CD8-positive, alpha-beta T cell (primary cell): ENCODE measurements at places on chromosomes 1 and 21.
A peak's percentile ranks its signal among the peaks of the same experiment; 100 is the strongest.

DNA sequence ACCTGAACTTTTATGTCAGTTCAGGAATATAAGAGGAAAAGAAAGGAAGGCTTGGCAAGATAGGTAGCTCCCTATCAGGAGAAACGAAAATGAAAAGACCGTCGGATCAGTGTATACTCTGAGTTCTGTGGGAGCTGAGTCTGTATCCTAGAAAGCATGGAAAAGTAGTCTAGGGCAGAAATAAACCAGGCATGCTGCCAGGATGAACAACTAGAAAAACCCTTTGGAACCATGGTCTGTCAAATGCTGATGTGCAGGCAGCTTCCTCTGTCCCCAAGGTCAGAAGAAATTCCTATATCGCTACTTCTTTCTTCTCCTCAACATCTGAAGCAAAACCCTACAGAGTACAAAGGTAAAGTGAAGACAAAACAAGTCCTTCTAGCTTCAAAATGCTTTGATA, 268.8 kb downstream of the ST6GALNAC3 start:
- no peak for DNase-seq

GRCh38 chr1:76227621-76228020, 153.1 kb downstream of the ST6GALNAC3 start:
- no peak for DNase-seq

DNA sequence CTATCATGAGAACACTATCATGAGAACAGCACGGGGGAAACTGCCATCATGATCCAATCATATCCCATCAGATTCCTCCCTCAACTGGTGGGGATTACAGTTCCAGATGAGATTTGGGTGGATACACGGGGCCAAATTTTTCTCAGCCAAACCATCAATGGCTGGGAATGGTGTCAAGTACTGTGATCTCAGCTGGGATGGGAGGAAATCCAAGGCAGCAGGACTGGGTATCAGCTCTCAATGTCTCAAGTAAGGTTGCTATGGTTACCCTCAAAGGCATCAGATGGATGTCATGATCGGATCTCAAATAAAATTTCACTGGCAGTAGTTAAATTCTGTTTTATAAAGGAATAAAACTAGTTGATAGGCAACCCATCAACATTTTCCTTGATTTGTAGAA, 399.0 kb downstream of the KCNT2 start:
- DNase-seq: no peak

DNA sequence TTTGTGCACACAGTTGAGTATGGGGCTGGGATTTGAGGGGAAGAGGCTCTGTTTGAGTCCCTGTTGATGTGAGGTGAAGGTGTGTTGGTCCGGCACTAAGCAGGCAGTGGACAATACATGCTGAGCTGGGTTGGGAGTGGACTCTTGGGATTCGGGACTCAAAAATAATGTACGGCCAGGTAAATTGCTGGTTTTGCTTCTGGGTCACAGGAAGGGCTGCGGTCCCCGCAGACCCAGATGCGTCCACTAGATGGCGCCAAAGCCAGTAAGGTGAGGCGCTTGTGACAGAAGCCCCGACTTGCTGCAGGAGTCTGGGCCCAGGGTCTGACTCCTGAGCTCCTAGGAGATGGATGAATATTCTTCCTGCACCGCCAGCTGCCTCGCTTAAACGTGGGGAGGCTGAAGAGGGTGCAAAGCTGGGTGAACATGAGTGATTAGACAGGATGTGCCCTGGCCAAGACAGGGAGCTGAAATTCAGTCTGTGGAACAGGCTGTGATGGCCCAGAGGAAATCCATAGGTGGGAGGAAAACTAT, 61.4 kb downstream of the ACBD3 start:
- peak; percentile 91 for DNase-seq

DNA sequence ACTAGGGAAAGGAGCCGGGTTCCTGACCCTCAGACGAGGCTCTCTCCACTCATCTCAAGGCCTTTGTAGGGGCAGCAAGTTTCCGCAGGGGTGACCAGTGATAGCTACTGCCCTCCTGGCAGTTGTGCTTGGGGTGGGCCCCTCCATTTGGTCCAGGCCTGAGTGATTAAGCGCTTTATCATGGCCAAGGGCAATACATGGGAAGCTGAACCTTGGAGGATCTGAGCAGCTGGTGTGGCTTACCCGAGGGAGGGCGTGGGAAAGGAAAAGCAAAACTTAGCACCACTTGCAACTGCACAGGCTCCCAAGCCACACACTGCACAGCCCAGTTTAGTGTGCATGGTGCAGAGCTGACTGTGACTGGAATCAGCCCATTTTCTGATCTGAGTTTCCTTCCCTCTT, 47.8 kb downstream of the GADD45A start:
- DNase-seq: no peak

DNA sequence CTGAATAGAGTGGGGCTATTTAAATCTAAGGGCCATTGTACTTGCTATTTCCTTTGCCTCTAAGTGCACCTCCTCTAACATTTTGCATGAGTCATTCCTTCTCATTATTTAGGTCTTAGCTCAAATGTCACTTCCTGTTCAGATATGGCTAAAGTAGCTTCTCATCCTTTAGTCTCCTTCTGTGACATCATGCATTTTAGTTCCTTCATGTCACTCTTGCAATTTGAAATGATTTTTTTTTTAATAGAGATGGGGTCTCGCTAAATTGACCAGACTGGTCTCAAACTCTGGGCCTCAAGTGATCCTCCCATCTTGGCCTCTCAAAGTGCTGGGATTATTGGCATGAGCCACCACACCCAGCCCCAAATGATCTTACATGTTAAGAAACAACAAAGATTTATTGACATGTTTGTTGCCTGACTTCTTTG, 6.6 kb downstream of the TBX19 start:
- no peak for DNase-seq

GRCh38 chr1:60791226-60791625, 291.1 kb upstream of the NFIA start:
- DNase-seq: no peak

- no peak for DNase-seq
Observed at GRCh38 chr1:164440232-164440631, 118.8 kb upstream of the PBX1 start.

GRCh38 chr1:206575165-206575893, 36.9 kb downstream of the EIF2D start:
- no peak for DNase-seq

DNA sequence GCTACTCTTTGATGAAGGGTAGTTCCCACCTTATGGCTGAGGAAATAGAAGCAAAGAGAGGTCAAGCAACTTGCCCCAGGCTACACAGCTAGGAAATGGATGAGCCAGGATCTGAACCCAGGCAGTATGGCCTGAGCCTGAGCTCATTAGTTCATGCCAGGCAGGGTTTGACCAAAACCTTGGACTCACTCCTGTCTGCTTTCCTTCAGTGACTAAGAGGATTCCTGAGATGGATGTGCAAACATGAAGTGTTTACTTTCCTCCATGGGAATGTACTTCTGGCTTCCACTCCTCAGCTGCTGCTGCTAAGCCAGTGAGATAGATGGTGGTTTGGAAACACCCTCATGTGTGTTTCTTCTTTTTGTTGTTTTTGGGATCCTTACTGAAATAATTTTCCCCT, 35.1 kb upstream of the ERRFI1 start:
- DNase-seq: no peak

DNA sequence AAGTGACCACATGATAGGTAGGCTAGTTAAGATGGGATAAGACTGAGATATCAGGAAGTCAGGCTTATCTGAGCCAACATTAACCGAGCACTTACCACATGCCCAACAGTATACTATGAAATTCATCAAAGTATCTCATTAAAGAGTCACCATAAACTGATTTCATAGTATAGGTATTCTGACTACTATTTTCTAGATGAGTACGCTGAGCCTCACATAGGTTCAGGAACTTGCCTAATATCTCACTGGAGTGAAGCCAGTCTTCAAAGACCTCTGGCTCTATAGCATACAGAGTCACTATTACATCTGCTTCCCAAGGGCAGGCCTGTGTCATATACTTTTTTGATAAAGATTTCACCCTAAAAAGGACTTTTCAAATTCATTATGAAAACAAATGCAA, 115.6 kb upstream of the NGF start:
- no peak for DNase-seq

DNA sequence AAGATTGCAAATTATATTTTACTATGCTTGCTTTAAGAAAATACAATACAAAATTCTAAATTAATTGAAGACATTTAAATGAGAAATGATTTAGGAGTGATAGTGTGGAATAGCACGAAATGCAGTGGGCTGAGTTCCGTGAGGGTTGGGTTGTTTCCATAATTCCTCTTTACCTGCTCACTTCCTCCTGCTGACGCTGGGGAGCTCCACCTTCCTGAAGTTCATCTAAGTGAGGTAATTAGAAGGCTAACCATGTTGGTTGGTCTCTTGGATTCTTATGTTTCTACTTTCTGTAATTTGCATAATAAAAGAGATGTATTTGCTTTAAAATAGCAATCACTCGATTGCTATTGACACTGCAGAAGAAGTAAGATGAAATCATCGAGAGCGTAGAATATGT, 4.7 kb downstream of the OR14I1 start:
- no peak for DNase-seq

GRCh38 chr1:65541161-65541560, 120.7 kb downstream of the LEPR start:
- DNase-seq: no peak

DNA sequence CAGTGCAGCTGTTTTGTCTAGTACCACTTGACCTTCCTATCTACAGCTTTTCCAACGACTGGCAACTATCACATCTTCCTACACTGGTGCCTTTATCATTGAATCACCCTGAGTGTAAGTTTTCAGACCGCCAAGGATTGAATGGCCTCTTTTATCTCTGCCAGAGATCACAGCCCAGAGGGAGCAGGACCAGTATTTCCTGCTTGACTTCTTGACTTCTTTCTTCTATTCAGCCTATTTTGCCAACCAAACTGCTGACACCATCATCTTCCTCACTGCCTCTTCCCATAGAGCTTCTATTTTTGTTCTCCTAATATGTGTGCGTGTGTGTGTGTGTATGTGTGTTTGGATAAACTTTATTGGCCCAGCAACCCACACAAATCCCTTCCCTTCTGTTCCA, 53.8 kb downstream of the SERBP1 start:
- no peak for DNase-seq

- DNase-seq: no peak
Observed at GRCh38 chr21:45237401-45237800, 50.3 kb downstream of the POFUT2 start.

- DNase-seq: no peak
Observed at GRCh38 chr1:224433041-224433691, 1.4 kb downstream of the WDR26 start.

- DNase-seq: no peak
Observed at GRCh38 chr1:76492752-76493430, 374.4 kb upstream of the ST6GALNAC5 start.

- no peak for DNase-seq
Observed at GRCh38 chr1:9589719-9590157, 1.0 kb downstream of the TMEM201 start.

DNA sequence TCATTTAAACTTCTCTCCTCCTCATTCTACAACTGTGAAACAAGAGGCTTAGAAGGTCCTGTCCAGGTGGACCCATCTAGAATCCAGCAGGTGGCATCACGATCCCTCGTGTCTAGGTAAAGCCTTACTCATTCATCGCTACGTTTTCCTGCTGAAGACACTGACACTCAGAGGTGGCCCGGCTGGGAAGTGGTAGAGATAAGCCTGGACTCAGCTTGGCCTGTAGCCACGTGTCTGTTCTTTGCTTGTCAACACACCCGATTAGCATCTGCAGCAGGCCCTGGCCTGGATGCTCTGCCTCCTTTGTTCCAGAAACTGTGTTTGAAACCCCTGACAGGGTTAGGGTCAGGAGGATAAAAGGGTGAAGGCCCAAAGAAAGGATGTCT, 43.4 kb downstream of the PARP1 start:
- DNase-seq: no peak

GRCh38 chr1:212440419-212440818, 7.7 kb downstream of the NENF start:
- no peak for DNase-seq

- DNase-seq: no peak
Observed at GRCh38 chr21:45843426-45843825, 138.1 kb upstream of the COL6A1 start.

DNA sequence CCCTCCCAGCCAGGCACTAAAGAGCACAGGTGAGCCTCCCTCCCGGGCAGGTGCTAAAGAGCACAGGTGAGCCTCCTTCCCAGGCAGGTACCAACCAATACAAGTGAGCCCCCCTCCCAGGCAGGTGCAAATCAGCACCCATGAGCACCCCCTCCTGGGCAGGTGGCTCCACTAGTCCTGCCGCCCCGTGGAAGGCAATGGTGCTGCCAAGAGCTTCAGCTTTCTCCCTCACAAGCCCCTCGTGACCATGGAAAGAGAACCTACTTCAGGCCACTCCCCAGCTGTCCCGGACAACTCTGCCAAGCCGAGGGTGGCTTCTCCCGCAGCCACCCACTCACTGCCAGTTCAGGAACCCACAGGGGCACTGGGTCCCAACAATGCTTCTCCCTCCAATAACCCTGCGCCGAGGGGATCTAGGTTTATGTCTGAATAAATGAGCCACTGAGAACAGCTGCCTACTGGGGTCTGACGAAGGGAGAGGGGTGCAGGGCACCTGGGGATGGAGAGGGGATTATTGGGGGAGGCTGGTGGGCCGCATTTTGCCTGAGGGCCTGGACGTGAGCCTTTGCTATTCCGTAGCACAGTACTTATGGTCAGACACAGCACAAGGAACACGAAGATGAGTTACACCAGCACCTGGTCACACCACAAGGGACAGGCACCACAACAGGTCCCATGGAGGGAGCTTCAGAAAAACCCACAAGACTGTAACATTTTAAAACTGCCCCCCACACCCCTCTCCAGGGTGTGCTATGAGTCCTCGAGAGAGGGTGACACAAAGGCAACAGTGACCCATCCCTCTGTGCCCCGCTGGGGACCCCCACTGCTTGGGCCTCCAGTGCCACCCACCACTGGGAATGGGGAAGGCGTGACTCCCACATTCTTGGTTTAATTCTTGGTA, 46.3 kb downstream of the PRDM15 start:
- no peak for DNase-seq

DNA sequence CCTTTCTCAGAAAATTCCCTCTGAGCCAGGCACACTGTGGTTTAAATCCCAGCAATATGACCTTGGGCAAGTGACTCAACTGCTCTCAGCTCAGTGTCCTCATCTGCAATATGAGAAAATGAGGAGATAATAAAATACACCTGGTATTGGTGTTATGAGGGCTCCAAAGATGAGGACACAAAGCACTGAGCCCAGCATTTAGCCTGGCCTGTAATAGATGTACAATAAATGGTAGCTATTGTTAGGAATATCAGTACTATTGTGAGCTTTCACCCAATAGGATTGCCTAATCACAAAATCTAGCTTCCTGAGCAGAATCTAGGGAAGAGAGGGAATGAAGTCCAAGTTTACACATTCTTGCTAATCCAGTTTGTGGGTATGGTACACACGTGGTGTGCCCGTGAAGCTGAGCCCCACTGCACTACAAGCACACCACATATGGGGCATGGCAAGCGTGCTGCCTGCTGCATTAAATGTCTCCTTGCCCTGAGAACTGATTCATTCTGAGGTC, 24.3 kb upstream of the SLC30A1 start:
- DNase-seq: no peak
